ENCODE measurements at places on chromosomes 13 and 19. TPM values are rescaled to one million over a fixed set of nuclear protein-coding genes. Genes with fewer than 3 reads are reported as not detected.

DNA sequence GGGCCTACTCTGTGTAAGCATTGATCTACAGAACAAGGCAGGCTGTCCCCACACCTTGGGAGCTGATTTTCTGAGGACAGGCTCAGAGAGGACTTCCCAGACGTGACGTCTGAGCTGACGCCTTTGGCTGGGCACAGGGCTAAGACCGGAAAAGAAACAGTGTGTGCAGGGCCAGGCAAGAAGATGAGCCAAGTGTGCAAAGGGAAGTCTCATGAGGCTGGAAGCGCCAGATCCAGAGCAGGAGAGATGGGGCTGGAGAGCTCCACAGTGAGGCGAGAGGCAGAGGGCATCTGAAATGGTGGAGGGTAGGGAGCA lies 12.7 kb downstream of the IGLON5 start:
- no peaks in the 10 kb centered on the region for H3K27me3 ChIP-seq
- H3K4me3 ChIP-seq, result no peak overlapping the region
- DNase-seq, result no peak
- H3K4me1 ChIP-seq, result peaks cover 8% of the 10 kb centered on the region
- no peak overlapping the region for H3K27ac ChIP-seq

GRCh38 chr13:113178070-113178895 lies 19.8 kb downstream of the PROZ start:
- no peak for DNase-seq
- H3K4me1 ChIP-seq, result no peaks in the 10 kb centered on the region
- no peaks in the 10 kb centered on the region for H3K27me3 ChIP-seq
- no peak overlapping the region for H3K27ac ChIP-seq
- H3K36me3 ChIP-seq, result peaks cover 24% of the 10 kb centered on the region

DNA sequence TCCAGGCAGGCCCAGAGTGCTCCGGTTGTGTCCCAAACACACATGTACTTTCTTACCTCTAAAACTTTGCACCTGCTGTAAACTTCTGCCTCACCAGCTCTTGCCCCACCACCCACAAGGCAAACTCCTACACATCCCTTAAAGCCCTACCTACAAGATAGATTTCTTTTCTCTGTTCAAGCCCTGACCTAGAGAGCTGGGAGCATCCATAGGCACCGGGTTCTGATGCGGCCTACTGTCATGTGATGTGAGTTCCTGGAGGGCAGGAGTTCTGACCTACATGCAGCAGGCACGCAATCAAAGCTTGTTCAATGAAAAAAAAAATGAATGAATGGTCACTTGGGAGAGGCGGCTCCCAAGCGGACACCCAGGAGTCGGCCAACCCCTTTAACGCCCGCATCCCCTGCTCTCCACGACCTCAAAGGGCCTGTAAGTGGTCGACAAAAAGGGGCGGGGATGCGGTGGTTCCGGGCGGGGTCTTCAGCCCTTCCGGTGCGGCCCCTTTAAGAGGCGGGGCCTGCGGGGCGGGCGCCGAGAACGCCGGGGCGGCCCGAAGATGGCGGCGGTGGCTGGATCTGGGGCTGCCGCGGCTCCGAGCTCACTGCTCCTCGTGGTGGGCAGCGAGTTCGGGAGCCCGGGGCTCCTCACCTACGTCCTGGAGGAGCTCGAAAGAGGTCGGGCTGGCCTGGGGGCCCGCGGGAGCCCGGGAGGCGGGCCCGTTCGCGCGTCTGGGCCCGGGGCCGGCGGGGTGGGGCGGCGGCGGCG lies at the start of gene MAP1S:
Gene MAP1S (plus strand): TSS at position 534 of the 765 bp plus-strand sequence. CDS start 23 bp downstream, at position 557.
- peaks cover under 1% of the 10 kb centered on the region for H3K36me3 ChIP-seq
- peaks cover 31% of the 10 kb centered on the region for H3K4me1 ChIP-seq
- peak; percentile 67 for DNase-seq
- H3K27me3 ChIP-seq, result no peaks in the 10 kb centered on the region
- H3K27ac ChIP-seq, result peak within 1 kb of the TSS; percentile 49

DNA sequence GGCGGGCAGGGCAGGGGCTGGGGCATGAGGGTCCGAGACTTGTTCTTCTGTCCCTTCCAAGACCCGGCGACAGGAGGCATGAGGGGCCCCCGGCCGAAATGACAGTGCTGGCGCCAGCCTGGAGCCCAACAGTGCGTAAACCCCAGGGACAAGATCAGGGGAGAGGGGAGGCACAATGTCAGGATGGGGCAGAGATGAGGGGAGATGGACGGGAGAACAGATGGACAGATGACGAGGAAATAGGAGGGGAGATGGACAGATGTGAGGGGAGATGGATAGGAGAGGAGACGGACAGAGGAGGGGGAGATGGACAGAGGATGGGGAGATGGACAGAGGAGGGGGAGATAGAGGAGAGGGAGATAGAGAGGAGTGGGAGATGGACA lies 518 bp downstream of the FLT3LG start:
- H3K27me3 ChIP-seq, result no peaks in the 10 kb centered on the region
- no peak overlapping the region for H3K4me3 ChIP-seq
- no peaks in the 10 kb centered on the region for H3K36me3 ChIP-seq
- peaks cover 6% of the 10 kb centered on the region for H3K4me1 ChIP-seq

- H3K27me3 ChIP-seq, result no peaks in the 10 kb centered on the region
- no peak overlapping the region for H3K4me3 ChIP-seq
Measured at GRCh38 chr13:44346534-44346933, 27.1 kb upstream of the SERP2 start.

- peaks cover 16% of the 10 kb centered on the region for H3K4me1 ChIP-seq
- no peak for DNase-seq
- no peaks in the 10 kb centered on the region for H3K36me3 ChIP-seq
- no peak overlapping the region for H3K27ac ChIP-seq
Measured at GRCh38 chr13:46342538-46342937, 44.5 kb downstream of the RUBCNL start.

- no peaks in the 10 kb centered on the region for H3K36me3 ChIP-seq
- H3K4me3 ChIP-seq, result no peak overlapping the region
- H3K27me3 ChIP-seq, result no peaks in the 10 kb centered on the region
- H3K27ac ChIP-seq, result no peak overlapping the region
Measured at GRCh38 chr13:42603571-42603970, 29.6 kb downstream of the TNFSF11 start.

GRCh38 chr19:7915250-7916102 lies 846 bp downstream of the TGFBR3L start:
- H3K36me3 ChIP-seq, result peaks cover 22% of the 10 kb centered on the region
- H3K4me1 ChIP-seq, result peaks cover 45% of the 10 kb centered on the region
- H3K4me3 ChIP-seq, result no peak overlapping the region
- DNase-seq, result no peak
- peaks cover 18% of the 10 kb centered on the region for H3K27me3 ChIP-seq

DNA sequence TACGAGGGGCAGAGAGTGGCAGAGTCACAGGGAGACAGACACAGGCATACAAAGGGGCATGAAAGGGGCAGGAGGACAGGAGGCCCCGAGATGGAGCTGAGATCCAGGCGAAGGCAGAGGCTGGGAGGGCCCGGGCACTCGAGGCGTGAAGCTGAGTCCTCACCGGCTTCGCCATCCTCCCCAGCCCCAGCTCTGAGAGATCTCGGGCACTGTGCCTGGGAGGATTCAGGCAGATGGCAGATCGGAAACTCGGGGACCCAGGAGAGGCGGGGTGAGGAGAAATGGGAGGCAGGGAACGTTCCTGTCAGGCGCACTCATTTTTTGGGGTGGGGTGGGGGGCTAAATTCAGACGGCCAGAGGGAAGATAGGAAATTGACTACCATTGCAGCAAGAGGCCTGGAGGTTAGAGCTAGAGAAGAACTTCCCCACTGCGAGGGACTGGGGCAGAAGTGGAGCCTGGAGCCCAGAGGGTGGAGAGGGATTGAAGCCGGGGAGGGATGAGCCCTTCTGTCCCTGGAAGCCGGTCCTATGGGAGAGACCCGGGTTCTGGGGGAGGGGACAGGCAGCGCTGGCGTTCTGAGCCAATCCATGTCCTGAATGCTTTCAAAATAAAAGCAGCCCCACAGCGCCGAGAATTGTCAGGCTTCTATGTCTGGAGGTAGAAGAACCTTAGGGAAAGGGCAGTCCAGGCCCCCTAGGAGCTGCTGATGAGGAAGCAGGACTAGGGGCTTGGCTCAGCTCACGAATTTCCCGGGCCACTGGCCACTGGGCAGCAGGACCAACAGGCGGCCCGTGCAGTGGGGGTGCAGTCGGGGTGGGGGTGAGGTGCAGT lies 12.6 kb downstream of the LRRC4B start:
- DNase-seq, result no peak
- no peaks in the 10 kb centered on the region for H3K36me3 ChIP-seq
- H3K27ac ChIP-seq, result no peak overlapping the region

DNA sequence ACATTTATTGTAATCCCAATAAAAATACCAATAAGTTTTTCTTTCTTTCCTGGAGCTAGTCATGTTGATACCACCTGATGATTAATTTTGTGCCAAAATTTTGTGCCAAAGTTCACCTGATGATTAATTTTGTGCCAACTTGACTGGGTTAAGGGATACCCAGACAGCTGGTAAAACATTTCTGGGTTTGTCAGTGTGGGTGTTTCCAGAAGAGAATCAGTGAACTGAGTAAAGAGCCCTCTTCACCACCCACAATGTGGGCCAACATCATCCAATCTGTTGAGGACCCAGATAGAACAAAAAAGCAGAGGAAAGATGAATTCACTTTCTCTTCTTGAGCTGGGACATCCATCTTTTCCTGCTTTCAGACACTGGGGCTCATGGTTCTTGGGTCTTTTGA lies 292.9 kb downstream of the LMO7 start:
- no peak overlapping the region for H3K27ac ChIP-seq
- H3K27me3 ChIP-seq, result no peaks in the 10 kb centered on the region
- H3K36me3 ChIP-seq, result no peaks in the 10 kb centered on the region

WDR88 gene
- not detected for total RNA-seq

GPR12 gene
- total RNA-seq, result not detected

SPTBN4 gene
- 1.8 TPM for total RNA-seq

CRX gene
- total RNA-seq, result not detected

HSH2D gene
- total RNA-seq, result 3.6 TPM

Measured in body of pancreas (tissue), 4 donors.